DMS79 treated with DMSO at 0.1 percent for 48 hours (cell line): ENCODE measurements at places on chromosomes 6 and 20.

DNA sequence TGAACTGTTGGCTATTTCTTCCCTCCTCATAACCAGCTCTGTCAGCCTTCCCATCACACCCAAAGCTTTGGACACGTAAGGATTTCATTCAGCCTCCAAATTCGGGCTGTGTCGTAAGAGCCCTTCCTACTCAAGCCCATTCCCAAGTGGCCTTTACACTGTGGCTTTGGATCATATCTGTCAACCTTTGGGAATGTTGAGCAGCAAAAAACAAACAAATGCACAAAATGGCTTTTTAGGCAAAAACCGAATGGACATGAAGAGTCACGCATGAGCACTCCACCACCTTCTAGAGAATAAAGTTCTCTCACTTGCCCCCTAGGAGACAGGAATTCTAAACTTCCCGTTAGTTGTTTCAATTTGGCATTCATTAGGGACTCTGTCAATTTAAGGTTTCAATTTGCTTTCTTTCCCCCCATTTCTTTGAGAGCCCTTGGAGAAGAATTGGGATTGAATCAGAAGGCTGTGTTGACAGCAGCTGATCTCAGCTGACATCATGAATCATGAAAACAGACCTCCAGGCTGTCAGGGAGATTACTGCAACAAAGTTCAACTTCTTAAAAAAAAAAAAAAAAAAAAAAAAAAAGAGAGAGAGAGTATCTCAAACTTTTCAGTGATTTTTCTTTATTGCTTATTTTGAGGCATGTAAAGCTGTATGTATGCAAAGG is 110.3 kb downstream of the BCAS1 start:
- DNase-seq: no peak

DNA sequence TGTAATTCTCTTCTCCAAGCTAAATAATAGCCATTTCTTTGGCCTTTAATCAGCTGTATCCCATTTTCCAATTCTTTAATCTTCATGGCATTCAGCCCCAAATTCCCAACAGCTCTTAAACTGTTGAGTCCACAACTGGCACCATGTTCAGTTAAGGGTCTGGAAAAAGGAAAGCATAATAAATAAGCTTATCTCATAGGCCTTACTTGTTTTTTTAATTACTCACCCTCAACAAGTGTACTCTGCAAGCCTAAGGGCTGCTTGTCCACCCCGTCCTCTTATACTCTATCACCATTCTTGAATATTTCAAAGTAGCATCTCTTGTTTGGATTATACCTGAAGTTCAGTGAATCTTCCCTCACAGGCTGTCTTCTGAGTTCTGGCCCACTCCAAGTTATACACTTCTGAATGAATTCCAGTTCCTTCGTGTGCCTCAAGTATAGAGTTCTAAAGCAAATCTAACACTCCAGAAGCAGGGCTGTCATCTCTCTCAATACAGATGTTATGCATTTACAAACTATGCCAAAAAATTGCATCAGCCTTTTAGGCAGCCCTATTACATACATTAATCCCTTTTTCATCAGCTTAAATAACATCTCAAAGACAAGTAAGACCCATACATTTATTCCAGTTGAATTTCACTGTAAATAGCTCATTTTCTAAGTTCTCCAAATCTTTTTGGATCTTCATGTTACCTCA is 98.7 kb downstream of the COL21A1 start:
- DNase-seq: no peak

DNA sequence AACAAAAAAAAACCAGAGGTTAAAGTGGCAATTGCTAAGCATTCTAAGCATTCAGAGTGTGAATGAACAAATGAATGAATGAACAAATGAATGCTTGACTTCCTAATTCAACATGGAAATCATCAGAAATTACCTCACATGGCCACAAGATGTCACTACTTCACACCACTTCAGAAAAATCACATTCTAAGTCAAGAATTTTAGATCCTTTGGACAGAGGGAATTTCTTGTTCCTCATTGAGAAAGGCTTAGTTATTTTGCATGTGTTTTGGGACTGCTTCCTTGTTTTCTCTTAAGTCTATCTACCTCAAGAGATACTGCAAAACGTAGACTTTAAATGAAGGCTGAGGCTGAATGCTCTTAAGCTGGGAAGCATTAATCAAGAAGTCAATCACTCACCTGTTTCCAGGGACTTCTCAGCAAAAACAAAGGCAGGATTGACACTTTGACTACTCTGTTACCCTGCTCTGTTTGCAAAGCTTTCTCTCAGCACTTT is 120.2 kb downstream of the MBOAT1 start:
- peak; percentile 75 for DNase-seq

DNA sequence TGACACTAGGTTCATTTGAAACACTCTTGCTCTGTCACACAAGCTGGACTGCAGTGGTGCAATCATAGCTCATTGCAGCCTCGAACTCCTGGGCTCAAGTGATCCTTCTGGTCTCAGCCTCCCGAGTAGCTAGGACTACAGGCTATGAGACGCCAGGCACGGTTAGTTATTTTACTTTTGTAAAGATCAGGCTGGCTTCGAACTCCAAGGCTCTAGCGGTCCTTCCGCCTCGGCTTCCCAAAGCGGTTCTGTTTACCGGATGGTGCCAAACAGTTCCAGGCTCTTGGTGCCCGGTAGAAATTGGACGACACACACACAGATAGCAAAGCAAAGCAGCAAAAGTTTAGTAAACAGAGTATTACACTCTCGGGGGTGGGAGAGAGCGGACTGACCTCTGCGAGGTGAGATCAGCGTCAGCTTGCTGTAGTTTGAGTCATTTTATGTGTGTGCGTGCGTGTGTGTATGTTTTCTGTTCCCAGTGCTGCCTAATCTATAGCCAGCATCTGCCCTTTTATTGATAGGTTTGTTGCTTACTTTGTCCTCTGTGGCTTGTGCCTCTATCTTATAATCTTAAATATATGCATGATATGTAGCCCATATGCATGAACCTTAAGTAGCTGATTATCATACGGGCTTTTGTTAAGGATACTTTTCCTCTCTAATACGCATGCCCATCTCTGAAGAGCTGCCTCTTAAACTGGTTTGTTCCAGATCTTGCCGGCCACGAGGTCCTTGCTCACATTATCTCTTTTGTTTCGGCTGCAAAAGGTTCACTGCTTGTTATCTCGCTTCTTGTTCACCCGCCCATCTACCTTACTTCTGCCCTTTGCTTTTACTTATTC is 75.2 kb downstream of the OR2B2 start:
- DNase-seq: peak; percentile 77

DNA sequence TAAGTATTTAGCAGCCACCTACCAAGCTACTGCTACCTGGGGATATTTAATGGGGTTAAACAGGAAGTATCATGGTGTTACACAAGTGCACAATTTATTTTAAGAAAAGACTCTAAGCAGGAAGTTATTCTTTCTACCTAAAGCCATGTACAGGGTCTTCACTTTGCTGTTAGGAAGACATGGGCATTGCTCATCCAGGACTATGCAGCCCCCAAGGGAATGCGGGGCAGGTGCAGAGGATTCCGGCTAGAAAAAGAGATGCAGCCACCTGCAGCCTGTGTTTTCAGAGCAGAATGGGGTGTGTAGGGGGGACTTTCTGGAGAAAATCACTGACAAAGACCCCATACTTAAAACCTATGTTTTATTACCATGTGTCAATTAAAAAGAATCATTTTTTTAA is 399.1 kb upstream of the NOX3 start:
- DNase-seq: no peak

DNA sequence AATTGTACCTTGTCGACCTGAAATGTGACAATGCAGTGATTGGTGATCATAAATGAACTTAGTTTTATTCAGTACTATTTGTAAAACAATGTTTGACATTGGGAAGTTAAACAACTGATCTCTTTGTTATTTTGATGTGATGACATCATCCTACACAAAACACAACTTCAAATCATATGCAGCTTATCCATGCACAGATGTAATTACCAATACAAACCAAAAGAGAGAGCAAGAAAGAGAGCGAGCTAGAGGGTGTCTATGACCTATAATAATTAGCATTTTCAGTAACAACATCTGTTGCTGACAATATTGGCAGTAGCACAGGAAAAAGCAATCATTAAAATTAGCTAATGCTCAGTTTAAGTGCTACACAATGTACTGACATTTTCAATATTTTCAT is 320.9 kb downstream of the UTRN start:
- DNase-seq: no peak

- DNase-seq: no peak
These were observed 123.6 kb downstream of the LCA5 start for GRCh38 chr6:79413562-79414002.
